Hepatocyte (in vitro differentiated cells): ENCODE measurements at places on chromosomes 7 and 10. TPM values are rescaled to one million over a fixed set of nuclear protein-coding genes. Genes with fewer than 3 reads are reported as not detected.

The GARIN1A gene
- 0.40 and 0.67 TPM in 2 replicates for total RNA-seq

The GATA3 gene
- 0.96 and 2.4 TPM in 2 replicates for total RNA-seq

The SYCE1 gene
- total RNA-seq: not detected in 2 replicates

The CABCOCO1 gene
- total RNA-seq: 0.36 and 1.6 TPM in 2 replicates

The CC2D2B gene
- total RNA-seq: 0.13 TPM in 1 of 2 replicates, not detected in the other

The NUP205 gene
- total RNA-seq: 43.4 and 44.6 TPM in 2 replicates

The NCF1 gene
- not detected in 2 replicates for total RNA-seq

The AZGP1 gene
- total RNA-seq: 46.1 and 52.6 TPM in 2 replicates

The ZNF804B gene
- total RNA-seq: 0.08 TPM in 1 of 2 replicates, not detected in the other

The RINT1 gene
- total RNA-seq: 8.2 and 9.3 TPM in 2 replicates

The CTBP2 gene
- total RNA-seq: 61.3 and 61.5 TPM in 2 replicates

The KEL gene
- total RNA-seq: 8.7 and 22.4 TPM in 2 replicates

The PKD2L1 gene
- 0.10 TPM in 1 of 2 replicates, not detected in the other for total RNA-seq
